ENCODE measurements at places on chromosomes 11 and 22. TPM values are rescaled to one million over a fixed set of nuclear protein-coding genes. Genes with fewer than 3 reads are reported as not detected.

PCNX3 gene
- 16.1 TPM for polyA plus RNA-seq

NCAM1 gene
- 0.28 TPM for polyA plus RNA-seq

CBX6 gene
- polyA plus RNA-seq = 18.8 TPM

HBB gene
- polyA plus RNA-seq = 454 TPM

CATSPER1 gene
- polyA plus RNA-seq = 3.1 TPM

CASP1 gene
- 115 TPM for polyA plus RNA-seq

STK33 gene
- polyA plus RNA-seq = 9.5 TPM

MRPL49 gene
- polyA plus RNA-seq = 57.2 TPM

DMC1 gene
- 0.24 TPM for polyA plus RNA-seq

PHF21B gene
- polyA plus RNA-seq = 0.10 TPM

TMEM191C gene
- polyA plus RNA-seq = 1.7 TPM

NPTXR gene
- polyA plus RNA-seq = 1.5 TPM

RFPL2 gene
- polyA plus RNA-seq = 0.10 TPM

SYT8 gene
- 15.0 TPM for polyA plus RNA-seq

PHOX2A gene
- polyA plus RNA-seq = not detected

RFPL1 gene
- not detected for polyA plus RNA-seq

BACE1-AS gene
- polyA plus RNA-seq = 9.5 TPM

PGM2L1 gene
- polyA plus RNA-seq = 1.2 TPM

TRIM49 gene
- polyA plus RNA-seq = not detected

MIOX gene
- polyA plus RNA-seq = 0.08 TPM

PHLDA2 gene
- 24.1 TPM for polyA plus RNA-seq

MMP12 gene
- polyA plus RNA-seq = 2.5 TPM

FGF3 gene
- not detected for polyA plus RNA-seq

TSGA10IP gene
- 0.20 TPM for polyA plus RNA-seq

SCGB2A2 gene
- not detected for polyA plus RNA-seq

DEPDC7 gene
- polyA plus RNA-seq = 1.1 TPM

NNMT gene
- polyA plus RNA-seq = 414 TPM

OR8D4 gene
- not detected for polyA plus RNA-seq

TUBA8 gene
- polyA plus RNA-seq = 1.4 TPM

SPI1 gene
- 123 TPM for polyA plus RNA-seq

SBF2 gene
- 17.4 TPM for polyA plus RNA-seq

SEC14L2 gene
- 7.2 TPM for polyA plus RNA-seq

TRIM48 gene
- not detected for polyA plus RNA-seq

PLA2G3 gene
- 10.7 TPM for polyA plus RNA-seq

C11orf87 gene
- not detected for polyA plus RNA-seq

TREH gene
- 1.1 TPM for polyA plus RNA-seq

IRAG1 gene
- 10.4 TPM for polyA plus RNA-seq

DRICH1 gene
- polyA plus RNA-seq = 0.47 TPM

MOGAT2 gene
- not detected for polyA plus RNA-seq

PACSIN2 gene
- 92.5 TPM for polyA plus RNA-seq

OR51B5 gene
- 0.03 TPM for polyA plus RNA-seq

OOSP3 gene
- 0.14 TPM for polyA plus RNA-seq

WBP2NL gene
- 0.42 TPM for polyA plus RNA-seq

SHANK2 gene
- 9.0 TPM for polyA plus RNA-seq

GRIA4 gene
- polyA plus RNA-seq = not detected

THY1 gene
- 5.1 TPM for polyA plus RNA-seq

CNGA4 gene
- 3.5 TPM for polyA plus RNA-seq

LRRC56 gene
- 5.7 TPM for polyA plus RNA-seq

ADAMTS8 gene
- 18.3 TPM for polyA plus RNA-seq

SOX10 gene
- polyA plus RNA-seq = 0.10 TPM

GRM5 gene
- 0.18 TPM for polyA plus RNA-seq

DEFB131B gene
- polyA plus RNA-seq = not detected

EHF gene
- polyA plus RNA-seq = 8.9 TPM

C11orf97 gene
- polyA plus RNA-seq = 7.4 TPM

CHRDL2 gene
- 4.4 TPM for polyA plus RNA-seq

ACR gene
- 0.44 TPM for polyA plus RNA-seq

JAML gene
- polyA plus RNA-seq = 34.4 TPM

All from lung (tissue), 17 donors.